Kasumi-1 (cell line): ENCODE measurements at places on chromosomes 11 and 22.

DNA sequence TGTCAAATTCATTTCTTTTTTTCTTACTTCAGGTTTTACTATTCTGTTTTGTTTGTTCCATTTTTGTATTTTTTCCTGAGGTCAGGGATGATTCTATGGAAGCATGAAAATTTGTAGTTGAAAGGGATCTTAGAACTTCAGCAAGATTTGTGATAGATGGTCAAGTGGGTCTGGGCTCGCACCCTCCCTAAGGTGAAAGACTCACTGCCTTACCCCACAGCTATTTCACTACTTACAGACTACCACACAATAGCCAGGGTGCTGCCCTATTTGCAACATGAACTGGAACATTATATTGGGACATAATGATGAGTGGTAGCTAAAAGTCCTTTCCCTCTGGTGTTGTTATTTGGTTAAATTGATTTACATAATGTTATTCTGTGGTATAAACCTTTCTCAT, 62.6 kb downstream of the MAML2 start:
- DNase-seq = no peak

DNA sequence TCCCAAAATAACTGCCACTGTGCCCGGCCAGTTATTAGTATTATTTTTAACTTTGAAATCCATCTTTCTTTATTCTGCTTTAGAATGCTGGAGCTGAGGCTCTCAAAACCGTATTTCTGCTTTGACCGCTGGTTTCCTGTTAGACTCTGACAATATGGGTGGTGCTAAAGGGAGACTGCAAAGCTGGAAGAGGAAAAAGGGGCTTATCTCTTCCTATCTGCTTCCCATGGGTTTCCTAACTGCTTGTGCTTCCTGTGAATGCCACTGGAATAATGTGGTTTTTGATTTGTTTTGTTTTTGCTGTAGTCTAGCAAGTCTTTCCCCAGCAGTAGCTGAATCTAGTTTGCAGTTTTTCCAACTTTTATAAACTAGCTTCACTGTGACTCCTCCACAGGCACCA, 43.6 kb downstream of the XRRA1 start:
- peak; percentile 10 for DNase-seq

DNA sequence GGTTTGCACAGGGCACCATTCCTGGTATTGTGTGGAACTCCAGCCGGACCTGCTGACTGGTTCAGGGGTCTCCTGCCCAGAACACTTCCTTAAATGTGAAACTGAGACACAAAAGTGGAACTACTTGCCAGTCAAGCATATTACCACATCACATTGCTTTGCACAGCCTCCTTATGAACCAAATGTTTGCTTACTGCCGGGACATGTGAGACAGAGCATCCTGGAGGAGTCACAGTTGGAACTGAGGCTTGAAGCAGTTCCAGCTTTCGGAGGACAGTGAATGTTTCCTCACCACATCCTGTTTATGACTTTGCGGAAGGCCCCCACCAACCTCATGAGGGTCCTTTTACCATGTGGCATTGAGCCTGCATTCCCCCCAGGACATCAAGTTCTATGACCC, 105.8 kb upstream of the ARHGAP42 start:
- peak; percentile 84 for DNase-seq

DNA sequence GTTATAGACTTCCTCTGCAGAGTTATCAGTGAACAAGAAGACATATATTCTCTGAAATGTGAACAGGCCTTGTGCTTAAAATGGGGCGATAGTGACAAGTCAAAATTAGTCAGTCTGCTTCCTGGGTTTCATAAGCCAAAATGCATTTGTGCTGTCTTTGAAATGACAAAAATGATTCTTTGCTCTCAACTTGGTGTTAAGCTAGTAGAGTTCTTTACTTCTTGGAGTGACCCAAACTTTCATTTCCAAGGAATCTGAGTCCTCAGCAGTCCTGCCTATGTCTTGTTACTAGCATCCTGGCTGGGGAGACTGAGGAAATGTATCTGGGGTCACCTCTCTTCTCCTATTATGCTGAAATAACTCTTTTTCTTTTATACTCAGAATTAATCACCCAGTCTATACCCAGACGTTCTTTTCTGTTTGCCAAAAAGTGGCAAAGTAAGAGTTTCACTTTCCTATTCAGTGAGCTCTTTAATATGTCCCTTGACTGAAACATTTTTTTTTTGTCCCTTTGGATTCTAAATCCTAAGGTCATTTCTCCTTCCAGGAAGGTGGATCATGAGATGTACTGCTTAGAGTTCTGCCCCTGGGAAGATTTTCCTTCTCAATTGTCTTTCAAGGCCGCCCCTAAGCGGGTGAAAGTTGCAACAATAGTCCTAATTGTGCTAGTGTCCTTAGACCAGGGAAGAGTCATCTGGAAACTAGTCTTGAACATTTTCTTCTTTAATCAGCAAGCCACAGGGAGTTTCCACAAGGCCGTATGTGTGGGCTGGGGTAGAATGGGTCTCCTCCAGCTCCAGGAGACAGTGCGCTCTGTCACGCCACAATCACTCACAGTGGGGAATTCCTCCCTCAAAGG, 53.0 kb upstream of the RDX start:
- DNase-seq = no peak

GRCh38 chr11:12677131-12677530, 2.9 kb downstream of the TEAD1 start:
- DNase-seq = no peak
